ENCODE measurements at places on chromosomes 16 and 17.

DNA sequence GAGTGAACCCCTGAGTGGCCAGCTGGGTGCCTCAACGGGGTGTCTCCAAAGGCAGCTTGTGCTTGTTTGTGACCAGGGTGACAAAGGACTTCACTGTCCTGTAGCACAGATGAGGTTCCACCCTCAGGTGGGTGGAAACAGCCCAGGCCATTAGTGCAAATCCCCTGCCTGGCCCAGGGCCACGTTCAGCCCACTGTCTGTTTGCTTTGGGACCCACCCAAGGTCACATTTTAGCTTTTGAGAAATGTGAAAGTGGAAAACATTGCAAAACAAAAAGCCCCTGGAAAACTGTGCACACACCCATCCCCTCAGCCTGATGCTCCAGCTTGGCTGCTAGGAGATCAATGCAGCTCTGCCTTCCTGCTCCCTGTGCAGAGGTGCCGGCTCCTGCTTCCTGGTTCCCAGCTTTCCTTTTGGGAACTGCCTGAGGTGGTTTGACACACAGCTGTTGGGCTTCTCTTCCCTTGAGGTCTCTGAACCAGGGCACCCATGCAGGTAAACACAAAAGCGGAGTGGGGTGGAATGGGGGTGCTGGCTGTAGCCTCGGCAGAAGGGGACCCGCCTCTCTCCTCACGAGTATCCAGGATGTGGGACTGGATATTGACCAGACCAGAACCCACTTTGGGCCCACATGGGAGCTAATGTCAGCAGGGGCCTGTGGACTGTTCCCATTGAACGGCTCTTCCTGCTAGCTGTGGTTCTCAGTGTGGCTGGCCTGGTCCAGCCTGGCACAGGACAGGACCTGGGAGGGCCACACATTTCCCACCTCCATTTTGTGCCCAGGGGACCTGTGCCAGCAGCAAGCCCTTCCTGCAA, 7.9 kb upstream of the SPHK1 start:
- DNase-seq: no peak

GRCh38 chr17:77854083-77854758, 104.3 kb upstream of the TNRC6C start:
- no peak for DNase-seq

- DNase-seq: no peak
Observed at GRCh38 chr17:28160610-28161009, 118.1 kb downstream of the NLK start.

DNA sequence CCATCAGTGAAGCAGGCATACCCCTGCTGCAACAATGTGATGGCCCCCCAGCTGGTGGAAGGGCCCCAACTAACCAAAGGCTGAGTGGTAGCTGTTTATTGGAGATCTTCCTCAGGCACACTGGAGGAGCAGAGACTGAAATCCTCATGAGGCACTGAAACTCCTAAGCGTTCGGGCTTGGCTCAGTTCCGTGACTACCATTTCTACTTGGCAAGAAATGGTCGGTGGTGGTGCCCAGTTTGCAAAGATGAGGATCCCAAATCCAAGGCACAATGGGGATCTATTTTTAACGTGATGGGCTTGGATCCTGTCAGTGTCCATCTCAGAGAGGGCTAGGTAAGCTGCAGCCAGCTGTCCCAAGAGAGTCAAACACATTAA, 82.8 kb downstream of the TNFRSF13B start:
- no peak for DNase-seq

DNA sequence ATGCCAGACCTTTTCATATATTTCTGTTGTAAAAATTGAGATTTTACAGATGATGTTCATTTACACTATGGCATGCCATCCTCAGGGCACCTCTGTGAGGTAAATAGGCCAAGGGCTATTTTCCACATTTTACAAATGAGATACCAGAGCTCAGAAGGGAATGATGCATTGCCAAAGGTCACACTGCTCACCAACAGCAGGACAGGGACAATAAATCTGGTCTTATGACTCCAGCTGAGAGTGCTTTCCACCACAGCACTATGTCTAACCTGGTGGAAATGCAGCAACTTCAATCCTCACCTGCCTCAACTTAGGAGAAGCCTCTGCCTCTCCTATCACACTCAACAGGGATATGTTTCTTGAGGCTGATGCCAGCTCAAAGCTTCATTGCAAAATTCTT, 40.6 kb downstream of the GRIN2A start:
- DNase-seq: no peak

DNA sequence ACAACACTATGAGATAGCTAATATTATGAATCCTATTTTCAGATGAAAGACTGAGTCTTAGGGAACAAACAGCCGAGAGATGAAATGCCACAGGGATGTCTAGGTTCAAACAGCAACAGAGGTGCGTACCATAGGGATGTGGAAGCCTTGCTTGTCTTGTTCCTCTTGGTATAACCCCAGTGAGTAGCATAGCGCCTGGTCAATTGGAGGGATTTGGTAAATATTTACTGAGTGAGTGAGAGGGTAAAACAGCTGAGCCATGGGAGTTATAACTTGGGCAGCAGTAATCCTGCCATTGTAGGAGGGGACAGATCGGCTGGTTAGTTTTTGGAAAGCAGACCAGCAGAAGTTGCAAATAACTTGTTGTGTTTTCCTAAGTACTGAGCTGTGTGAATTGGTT, 80.2 kb downstream of the WWOX start:
- DNase-seq: no peak

- no peak for DNase-seq
Observed at GRCh38 chr17:59798111-59798510, 90.7 kb downstream of the VMP1 start.

DNA sequence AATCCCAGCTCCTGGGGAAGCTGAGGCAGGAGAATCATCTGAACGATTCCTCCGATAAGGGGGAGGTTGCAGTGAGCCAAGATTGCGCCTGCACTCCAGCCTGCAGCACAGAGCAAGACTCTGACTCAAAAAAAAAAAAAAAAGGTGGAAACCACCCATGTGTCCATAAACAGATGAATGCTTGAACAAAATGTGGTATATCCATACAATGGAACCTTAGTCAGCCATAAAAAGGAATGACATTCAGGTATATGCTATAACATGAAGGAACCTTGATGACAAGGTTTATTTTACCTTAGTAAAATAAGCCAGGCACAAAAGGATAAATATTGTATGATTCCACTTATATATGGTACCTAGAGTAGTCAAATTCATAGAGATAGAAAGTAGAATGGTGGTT, 2.9 kb upstream of the MEIOC start:
- DNase-seq: no peak

DNA sequence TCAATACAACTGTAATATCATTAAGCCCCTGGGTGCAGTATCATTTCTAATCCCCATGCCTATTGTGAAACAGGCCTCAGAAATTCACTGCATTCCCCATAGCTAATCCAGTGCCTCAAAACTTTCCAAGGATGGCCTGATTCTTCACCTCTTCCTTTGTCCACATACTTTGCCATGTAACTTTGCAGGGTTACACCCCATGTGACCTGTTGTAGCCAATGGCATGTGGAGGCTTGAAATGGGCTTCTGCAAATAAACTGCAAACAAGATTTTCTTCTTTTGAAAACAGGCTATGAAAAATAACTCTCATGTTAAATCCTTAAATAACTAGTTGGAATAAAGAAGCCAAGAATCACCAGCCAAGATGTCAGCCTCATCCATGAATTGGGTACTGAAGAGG, 35.9 kb downstream of the ABCA10 start:
- DNase-seq: no peak

- DNase-seq: no peak
Observed at GRCh38 chr16:69435977-69436820, 11.8 kb downstream of the CYB5B start.

DNA sequence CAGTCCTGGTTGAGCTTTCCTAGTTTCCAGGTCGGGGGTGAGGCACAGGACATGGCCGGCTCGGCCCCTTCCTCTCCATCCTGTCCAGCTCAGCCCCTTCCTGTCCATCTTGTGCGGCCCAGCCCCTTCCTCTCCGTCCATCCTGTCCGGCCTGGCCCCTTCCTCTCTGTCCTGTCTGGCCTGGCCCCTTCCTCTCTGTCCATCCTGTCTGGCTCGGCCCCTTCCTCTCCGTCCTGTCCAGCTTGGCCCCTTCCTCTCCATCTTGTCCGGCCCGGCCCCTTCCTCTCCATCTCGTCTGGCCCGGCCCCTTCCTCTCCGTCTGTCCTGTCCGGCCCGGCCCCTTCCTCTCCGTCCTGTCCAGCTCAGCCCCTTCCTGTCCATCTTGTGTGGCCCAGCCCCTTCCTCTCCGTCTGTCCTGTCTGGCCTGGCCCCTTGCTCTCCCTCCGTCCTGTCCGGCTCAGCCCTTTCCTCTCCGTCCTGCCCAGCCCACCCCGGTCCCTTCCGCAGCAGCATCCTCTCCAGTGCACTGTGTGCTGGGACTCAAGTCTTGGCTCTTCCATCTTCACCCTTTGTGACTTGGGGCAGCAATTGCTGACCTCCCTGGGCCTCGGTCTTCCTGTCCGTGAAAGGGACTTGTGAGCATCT, 5.5 kb upstream of the ZNF750 start:
- DNase-seq: no peak

DNA sequence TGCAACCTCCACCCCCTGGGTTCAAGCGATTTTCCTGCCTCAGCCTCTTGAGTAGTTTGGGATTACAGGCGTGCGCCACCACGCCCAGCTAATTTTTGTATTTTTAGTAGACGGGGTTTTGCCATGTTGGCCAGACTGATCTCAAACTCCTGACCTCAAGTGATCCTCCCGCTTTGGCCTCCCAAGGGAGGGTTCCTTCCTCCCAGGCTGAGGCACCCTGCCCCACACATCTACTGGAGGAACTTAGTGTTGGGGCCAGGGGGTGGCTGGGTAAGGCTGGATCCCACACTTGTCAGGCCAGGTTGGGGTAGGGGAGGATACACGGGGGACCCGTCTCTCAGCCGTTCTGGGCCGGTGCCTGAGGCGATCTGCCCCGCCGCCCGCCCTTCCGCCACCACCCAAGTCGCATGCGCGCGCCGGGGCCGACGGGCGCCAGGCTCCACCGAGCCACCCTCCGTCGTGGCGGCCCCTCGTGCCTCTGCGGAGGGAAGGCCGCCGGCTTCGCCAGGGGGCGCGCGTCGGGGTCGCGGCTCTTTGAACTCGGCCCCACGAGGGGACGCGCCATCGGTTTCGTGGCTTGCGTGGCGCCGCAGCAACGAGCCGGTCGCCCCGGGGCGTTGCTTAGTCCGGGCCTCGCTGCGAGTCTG, 15.9 kb downstream of the GRB7 start:
- peak; percentile 60 for DNase-seq

DNA sequence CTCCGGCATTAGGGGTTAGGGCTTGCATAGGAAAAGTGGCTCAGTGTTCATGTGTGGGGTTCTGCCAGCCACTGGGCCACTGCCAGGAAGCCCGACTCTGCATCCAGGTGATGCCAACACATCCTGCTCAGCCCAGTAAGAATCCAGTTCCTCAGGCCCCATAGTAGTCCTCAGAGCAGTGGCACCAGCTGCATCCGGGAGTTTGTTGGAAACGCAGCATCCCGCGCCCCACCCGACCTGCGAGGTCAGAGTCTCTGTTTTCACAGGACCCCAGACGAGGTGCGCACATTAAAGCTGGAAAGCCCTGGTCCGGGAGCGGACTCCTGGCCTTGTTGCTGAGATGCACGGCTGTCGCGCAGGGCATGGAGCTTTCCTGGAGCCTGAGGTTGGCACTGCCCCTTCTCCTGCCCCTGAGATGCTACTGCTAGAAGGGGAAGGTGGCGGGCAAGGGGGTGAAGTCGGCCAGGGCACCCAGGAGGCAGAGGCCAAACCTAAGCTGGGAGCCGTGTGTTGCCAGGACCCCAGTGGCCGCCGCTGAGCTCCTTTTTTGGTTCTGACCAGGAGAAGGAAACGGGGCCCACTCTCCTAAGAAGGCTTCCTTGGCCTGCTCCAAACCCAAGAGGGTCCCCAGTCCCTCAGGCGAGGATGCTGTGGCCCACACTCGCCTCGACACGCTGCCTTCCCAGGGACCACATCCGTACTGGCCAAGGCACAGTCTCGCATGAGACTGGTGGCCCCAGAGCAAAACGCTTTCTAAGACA, 44.4 kb downstream of the NOS2 start:
- DNase-seq: no peak

- peak; percentile 17 for DNase-seq
Observed at GRCh38 chr16:49350265-49351095, 23.1 kb upstream of the C16orf78 start.

DNA sequence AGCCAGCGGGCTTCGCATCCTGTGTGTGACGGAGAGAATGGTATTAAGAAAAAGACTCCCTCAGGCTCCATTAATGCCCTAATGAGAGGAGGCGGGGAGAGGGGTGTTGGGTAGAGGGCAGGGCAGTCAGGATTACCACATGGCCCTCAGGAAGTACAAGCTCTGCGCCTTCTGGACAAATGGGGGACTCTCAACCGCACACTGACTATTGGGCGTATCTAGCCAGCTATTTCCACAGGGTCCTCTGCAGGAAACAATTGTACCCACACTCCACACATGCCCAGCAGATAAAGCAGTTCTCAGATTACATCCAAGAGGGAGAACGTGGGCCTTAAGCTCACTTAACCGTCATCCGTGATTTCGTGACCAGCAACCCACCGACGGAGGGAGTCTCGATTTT, 14.7 kb downstream of the NXN start:
- no peak for DNase-seq

DNA sequence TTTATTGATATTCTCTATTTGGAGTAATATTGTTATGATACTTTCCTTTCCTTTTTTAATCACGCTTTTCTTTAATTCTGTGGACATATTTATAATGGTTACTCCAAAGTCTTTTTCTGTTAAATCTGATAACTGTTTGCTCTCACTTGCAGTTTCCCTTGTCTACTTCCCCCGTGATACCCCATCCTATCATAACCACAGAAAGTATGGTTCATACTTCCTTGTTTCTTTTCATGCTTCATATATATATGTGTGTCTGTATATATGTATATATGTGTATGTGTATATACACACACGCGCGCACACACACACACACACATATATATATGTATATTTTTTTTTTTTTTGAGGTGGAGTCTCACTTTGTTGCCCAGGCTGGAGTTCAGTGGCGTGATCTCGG, 23.5 kb downstream of the SPECC1 start:
- DNase-seq: no peak

GRCh38 chr16:53766304-53767016, 62.5 kb downstream of the FTO start:
- DNase-seq: no peak

DNA sequence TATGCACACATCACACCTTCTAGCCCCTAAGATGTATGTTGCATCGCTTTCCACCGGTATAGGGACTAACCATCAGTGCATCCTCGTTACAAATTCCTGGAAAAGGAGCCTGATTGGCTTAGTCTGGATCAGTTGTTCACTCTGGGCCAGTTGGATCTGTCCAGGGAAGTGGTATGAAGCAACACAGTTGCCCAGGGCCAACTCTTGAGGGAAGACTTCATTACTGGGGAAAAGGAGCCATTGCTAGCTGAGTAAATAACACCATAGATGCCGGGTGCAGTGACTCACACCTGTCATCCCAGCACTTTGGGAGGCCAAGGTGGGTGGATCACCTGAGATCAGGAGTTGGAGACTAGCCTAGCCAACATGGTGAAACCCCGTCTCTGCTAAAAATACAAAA, 275.2 kb upstream of the RBFOX1 start:
- DNase-seq: no peak

DNA sequence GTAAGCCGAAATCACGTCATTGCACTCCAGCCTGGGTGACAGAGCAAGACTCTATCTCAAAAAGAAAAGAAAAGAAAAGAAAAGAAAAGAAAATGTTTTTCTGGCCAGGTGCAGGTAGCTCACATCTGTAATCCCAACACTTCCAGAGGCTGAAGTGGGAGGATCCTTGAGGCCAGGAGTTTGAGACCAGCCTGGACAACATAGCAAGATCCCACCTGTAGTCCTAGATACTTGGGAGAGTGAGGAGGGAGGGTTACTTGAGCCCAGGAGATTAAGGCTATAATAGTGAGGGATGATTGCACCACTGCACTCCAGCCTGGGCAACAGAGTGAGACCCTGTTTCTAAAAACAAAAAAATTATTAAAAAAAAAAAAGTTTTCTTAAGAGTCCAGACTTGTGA, 2.5 kb upstream of the ATP5MC1 start:
- DNase-seq: no peak

Data from NCI-H1694 treated with DMSO at 0.1 percent for 48 hours (cell line).